ENCODE measurements at places on chromosomes 3 and 15.

- DNase-seq, result no peak
Measured at GRCh38 chr15:90680371-90680935, 36.7 kb upstream of the BLM start.

- DNase-seq, result no peak
Measured at GRCh38 chr3:119831022-119831421, 49.1 kb downstream of the NR1I2 start.

GRCh38 chr3:124351430-124352148 is 359.7 kb upstream of the ROPN1 start:
- DNase-seq, result no peak

DNA sequence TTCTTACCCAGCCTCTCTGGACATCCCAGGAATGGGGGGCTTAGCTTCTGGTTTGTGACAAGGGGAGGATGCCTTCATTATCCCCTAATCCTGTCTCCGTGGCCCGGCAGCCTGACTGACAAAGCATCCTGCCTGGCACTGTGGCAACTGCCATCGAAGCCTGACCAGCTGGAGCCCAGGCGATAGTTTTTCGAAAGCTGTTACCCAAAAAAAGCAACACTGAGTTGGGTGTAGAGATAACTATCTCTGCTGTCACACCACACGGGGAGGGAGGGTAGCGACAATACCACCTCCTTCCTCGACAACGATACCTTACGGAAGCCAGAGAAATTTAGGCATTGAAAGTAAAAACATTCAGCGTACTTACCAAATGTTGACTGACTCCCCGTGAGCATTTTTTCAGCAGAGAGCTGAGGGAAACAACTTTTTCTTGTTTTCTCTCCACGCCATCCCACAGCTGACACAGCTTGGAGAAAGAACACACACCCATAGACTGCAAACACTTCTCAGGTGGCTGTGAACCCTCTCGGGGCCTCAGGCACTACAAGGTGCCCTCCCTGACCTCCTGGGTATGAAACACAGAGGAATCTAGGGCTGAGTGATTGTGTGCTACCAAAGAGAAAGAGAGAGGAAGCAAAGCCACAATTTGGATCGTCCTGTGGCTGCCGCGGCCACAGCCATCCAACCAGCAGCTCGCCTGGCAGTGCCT is 361.9 kb upstream of the ICE2 start:
- no peak for DNase-seq

DNA sequence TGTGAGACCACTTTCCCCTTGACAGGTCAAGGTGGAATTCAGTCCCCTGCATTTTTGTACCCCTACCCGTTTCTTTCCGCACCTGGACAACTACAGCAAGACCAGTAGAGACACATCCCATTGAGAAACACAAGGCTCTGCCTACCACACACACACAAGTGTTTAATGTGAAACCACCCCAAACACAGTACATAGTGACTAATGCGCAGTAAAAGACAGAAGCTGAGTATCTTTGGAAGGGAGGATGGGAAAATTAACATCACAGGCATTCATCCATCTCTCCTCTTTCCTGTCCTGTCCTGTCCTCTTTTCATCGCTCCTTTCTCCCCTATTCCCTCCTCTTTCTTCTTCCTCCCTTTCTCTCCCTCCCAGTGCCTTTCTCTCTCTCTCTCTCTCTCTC is 64.8 kb downstream of the SCN11A start:
- DNase-seq, result no peak

DNA sequence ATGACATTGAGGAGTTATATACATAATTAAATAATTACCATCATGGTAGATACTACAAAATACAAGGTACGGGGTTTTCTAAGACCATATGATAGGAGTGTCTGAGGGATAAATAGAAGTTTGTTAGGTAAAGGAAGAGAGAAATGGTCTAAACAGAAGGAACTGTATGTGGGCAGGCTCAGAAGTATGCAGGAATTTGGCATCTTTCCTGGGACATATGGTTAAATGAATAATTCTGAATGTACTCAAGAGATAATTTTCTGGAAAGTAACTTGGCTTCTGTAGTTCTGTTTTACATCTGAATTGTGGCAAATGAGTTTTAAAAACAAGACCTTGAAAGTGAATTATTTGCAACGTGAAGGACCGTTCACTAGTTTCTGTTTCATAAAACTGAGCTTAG is 17.5 kb downstream of the LMCD1 start:
- no peak for DNase-seq

GRCh38 chr3:29447946-29448627 is 167.2 kb downstream of the RBMS3 start:
- no peak for DNase-seq

GRCh38 chr15:65033659-65034269 is 4.3 kb upstream of the MTFMT start:
- DNase-seq, result no peak

- DNase-seq, result peak; percentile 10
Measured at GRCh38 chr15:33309602-33310276, 1.0 kb upstream of the RYR3 start.
